ENCODE measurements at places on chromosomes 2 and 18.

DNA sequence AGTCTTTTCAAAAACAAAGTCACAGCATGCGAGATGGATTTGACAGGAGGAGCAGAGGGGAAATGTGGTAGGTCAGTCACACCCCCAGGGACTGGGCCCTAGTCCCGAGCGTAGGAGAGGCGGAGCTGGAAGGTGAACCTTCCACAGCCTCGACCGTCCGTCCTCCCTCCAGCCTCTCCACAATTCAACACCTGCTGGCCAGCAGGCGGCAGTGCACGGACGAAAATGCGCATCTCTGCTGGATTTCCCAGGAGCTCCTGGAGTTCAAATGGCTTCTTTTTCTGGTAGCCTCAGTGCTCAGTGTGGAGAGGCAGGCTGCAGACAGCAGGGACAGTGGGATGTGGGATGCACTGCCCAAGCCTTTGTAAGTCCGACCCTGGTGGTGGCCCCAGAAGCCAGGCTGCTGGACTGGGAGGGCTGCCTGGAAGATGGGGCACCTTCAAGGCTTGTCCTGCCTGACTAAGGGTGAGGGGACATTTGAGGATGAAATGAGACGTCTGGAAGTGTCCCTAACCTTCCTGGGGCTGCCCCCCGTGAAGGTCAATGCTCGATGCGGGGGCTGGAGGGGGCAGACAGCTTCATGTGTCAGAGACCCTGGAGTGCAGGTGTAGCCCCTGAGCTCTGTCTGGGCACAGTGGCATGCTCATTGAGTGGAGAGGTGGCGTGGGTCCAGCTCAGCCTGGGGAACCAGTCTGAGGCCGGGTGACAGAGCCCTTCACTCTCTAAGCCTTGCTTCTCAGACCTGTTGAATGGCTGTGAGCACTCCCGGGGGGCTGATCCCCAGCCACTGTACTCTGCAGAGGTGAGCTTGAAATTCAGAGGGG lies 189.5 kb downstream of the TFCP2L1 start:
- DNase-seq: no peak

DNA sequence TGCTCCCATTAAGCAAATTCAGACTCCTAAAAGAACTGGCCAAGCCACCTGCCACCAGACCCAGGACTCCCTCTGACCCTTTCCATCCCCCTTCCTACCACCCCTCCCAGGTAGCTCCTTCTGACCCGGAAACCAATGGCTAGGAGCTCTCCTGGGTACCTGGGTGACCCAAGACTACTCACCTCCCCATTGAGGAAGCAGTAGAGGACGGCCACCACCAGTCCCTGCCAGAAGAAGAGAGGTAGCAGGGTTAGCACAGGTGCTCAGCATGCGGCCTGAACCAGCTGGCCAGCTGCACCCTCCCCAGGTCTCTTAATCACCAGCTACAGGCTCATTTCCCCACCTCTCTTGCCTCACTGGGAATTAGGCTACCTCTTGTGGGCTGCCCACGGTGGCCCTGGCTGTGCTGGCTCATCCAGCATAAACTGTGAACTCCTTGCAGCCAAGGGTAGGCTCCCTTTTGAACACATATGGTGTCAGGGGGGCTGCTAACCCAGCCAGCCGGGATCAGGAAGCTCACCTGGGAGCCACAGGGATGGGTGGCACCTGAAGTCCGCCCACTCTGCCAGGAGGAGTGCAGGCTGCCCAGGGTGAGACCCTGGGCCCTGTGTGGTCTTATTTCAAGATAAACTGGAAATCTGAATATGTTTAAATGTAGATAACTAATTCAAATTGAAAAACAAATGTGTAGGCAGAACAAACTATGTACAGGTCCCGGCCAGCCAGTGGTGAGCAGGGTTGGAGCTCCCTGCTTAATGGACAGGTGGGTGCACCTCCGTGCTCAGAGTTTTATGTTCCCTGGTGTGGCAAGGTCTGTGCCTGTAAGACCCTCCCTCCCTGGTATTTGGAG lies 9.9 kb downstream of the TMEM37 start:
- DNase-seq: no peak

DNA sequence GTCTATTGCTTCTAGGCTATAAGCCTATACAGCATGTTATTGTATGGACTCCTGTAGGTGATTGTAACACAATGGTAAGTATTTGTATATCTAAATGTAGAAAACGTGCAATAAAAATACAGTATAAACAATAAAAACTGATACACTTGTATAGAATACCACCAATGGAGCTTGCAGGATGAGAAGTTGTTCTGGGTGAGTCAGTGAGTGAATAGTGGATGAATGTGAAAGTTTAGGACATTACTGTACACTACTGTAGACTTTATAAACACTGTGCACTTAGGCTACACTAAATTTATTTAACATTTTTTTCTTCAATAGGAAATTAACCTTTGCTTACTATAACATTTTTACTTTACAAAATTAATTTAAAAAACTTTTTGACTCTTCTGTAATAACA lies 679.2 kb upstream of the ZNF804A start:
- DNase-seq: no peak

DNA sequence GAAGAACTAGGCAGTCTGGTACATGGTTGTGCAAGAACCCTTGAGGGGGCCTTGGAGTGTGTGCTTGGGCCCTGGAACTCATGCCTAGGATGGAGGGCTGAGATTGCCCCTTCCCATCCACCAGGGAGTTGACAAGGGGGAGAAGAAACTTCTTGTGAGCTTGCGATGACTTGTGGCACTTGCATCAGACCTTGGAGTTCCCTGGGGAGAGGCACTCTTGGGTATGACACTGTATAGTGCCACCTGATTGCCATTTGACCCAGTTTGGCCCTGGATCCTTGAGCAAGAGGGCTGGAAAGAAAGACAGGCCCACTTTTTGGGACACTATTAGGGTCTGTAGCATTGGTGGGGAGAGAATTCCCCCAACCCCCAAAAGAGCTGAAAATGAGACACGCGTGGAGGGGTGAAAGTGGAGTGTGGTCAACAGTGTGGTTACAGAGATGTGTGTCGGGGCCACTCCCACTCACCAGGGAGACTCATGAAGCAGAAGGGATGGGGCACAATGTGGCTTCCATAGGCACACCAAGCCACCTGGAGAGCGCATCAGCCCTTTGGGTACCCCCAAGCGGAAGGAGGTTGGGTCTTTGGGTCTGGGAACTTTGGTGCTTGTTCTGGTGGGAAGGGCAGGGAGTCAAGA lies 101.3 kb downstream of the MSH2 start:
- DNase-seq: no peak

DNA sequence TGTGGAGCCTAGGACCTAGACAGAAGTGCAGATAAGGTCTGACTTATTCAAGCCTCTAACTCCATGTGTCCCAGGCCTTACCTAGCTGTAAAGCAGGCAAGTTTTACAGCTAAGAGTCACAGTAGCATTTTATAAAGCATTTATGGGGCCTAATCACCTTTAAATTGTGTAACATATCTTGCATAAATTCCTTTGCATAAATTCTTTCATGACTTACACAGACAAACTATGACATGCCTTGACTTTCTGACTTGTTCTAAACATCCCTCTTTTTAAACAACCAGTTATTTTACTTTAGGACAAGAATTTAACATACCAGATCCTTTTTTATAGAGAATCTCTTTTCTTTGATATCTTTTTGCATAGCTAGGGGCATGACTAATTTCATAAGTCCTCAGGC lies 1257.8 kb upstream of the NRXN1 start:
- DNase-seq: no peak

GRCh38 chr18:32380559-32380958 lies 90.1 kb downstream of the GAREM1 start:
- no peak for DNase-seq

GRCh38 chr18:30512872-30513271 lies 529.7 kb downstream of the DSC3 start:
- no peak for DNase-seq

DNA sequence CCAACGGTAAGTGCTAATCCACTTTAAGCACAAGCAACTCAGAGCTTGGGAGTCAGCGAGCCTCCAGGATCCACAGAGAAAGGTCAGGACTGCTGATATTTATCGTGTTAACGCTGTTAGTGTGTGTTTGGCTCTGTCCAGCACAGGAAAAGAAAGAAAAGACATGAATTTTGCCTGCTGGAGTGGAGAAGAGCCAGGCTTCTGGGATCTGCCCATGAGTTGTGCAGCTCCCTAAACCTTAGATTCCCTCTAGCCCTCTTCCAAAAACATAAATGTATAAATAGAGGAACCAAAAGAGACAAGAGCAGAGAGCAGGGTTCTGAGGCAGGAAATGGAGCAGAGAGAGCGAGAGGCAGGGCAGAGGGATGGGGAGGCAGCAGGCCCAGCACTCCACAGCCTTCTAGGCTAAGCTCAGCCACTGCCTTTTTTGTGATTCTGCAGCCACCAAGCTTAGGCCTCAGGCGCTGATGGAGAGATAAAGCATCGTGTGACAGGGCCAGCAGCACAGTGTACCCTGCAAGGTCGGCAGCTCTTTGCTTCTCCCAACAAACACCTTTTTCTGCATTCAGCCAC lies 14.5 kb upstream of the MAT2A start:
- no peak for DNase-seq

- DNase-seq: no peak
These were observed 242.1 kb upstream of the HS6ST1 start for GRCh38 chr2:128560718-128561117.

- no peak for DNase-seq
These were observed 104.9 kb downstream of the TRABD2A start for GRCh38 chr2:84776011-84776410.

DNA sequence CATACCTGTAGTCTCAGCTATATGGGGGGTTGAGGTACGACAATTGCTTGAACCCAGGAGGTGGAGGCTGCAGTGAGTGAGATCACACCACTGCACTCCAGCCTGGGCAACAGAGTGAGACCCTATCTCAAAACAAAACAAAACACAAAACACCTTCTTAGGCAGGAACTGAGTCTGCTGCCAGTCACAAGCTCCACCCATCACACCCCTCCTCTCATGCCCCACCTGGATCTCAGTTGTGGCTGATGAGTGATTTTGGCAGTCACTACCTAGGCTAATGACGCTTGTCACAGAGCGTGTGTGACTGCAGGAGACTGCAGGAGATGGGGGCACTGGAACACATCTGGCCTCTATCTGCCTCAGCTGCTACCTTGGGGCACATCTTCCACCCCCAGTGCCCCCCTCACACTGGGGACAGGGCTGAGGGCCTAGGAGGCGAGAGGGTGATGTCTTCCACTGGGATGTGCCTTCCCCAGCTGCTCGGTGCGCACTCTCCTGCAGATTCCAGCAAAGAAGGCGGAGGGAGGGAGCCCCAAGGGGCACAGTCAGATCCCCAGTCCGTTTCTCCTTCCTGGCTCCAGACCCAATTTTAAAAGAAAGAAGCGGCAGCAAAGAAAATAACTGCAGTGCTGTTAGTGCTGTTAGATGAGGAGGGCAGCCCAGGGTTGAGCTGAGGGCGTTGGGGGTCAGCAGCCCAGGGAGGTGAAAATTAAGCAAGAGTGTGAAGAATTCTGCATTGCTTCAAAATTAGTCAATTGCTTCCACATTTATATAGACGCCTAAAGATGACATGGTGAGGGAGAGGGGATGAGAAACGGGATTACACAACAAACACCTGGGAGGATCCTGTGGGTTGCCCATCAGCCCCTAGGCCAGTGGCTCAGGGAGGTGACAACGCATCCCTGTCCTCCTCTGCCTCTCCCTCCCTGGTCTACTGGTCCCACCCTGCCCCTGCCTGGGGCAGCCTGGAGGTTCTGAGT lies 143.6 kb upstream of the HAAO start:
- DNase-seq: no peak

GRCh38 chr2:73253400-73253799 lies 19.3 kb downstream of the CCT7 start:
- no peak for DNase-seq

DNA sequence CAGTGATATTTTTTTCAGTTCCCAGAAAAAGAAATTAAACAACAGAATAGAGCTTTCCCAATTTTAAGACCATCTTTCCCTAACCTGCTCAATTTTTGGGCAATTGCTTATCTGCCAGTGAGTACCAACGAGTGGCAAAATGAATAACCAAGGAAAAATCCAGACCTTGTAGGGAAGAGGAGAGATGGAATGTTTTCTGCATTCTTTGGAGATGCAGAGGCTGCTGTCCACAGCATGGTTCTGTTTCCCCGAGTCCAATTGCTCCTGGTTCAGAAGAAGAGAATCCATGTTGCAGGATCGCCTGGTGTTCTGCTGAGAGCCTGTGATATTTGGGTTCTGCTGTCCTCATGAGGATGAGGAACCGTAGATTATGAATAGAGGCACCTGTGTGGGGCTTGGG lies 68.2 kb upstream of the MGAT5 start:
- DNase-seq: no peak

DNA sequence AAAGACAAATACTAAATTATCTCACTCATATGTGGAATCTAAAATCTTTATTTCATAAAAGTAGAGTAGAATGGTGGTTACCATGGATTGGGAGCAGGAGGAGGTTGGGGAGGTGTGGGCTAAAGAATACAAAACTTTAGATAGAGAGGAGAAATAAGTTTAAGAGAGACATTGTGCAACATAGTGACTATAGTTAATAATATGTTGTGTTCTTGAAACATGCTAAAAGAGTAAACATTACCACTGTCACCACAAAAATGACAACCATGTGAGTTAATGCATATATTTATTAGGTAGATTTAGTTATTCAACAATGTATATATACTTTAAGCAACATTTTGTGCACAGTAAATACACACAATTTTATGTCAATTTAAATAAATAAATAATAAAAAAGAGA lies 128.5 kb upstream of the COL3A1 start:
- DNase-seq: no peak

DNA sequence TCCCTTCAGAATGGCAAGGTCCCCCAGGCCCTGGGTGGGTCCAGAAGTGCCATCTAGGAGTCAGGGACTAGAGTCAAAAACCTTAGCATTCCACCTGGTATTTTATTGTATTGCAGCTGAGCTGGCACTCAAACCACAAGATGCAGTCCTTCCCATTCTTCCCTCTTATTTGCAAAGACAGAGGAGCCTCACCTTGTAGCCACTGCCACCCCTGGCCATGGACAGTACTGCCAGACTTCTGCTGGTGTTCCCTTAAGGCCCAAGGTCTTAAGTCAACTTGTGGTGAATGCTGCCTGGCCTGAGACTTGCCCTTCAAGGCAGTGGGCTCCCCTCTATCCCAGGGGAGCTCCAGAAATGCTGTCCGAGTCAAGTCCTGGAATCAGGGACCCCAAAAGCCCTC lies 6.9 kb downstream of the UGT1A10 start:
- no peak for DNase-seq

- no peak for DNase-seq
These were observed 355.9 kb downstream of the TXNL1 start for GRCh38 chr18:56282234-56283104.

DNA sequence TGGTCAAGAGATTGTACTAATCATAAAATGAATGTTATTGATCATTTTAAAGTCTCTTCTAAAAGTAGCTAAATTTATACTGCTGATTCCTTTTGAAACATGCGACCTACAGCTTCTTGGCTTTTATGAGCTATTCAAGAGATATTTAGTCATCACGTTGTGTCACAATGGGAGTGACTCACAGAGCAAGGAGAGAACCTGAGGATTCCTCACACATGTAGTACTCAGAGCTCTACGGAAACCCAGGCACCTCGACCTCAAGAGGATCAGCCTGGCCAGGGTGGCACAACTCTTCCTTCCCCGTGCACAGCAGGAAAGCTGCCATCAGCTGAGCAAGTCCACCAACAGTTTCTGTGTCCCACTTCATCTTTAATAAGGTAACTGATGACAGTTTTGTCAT lies at the start of gene DHRS9:
DHRS9 (plus strand) TSS at position 223 of the 400 bp plus-strand sequence. CDS start 12,019 bp downstream, outside the sequence.
- DNase-seq: no peak

- DNase-seq: no peak
These were observed 69.0 kb downstream of the RRM2 start for GRCh38 chr2:10191554-10191953.
